ENCODE measurements at places on chromosomes 11 and 22.

DNA sequence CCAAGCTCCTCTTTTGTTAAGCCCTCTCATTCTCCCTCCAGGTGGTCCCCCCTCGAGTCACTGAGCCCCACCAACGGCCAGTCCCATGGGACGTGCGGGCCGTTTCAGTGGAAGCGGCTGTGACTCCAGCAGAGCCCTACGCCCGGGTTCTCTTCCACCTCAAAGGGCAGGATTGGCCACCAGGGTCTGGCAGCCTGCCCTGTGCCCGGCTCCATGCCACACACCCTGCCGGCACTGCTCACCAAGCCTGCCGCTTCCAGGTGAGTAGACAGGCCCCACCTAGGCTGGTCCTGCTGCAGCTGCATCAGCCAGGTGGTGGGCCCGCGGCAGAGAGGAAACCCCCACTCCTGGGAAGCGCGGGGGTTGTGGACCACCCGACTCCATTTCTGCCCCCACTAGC is 3.3 kb downstream of the TMEM132A start:
- no peak for DNase-seq

DNA sequence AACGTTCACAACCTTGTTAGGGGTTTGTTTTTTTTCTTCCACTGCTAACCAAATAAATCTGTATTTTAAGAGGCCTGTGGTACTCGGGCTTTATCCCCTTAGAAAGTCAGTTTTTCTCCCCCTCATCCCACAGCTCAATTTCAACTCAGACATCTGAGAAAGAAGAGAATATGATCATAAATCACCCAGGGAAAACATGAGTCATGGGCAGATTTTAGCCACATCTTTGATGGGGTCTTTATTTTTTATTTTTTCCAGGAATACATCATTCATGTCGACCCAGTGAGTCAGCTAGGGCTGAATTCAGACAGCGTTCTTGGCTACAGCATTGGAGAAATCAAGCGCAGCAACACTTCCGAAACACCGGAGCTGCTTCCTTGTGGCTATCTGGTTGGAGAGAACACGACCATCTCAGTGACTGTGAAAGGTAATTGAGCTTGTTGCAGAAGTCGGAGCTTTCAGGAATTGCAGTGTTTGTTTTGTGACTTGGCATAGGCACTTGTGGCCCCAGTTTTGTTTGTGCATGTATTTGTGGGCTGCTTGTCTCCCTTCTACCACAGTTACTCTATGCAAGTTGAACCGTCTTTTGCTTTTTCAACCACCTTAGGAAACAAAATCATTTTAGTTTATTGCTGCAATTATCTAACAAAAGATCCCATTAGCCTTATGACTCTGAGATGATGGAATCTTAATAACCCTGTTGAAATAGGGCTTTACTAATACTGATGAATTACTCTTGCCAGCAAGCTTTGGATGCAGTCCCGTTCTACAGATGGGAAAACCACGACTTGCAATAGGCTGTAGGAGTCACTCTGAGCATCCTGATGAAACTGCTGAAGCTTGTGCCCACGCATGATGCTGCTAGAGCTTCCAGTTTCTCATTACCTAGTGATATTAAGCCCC is 62.7 kb downstream of the DBX1 start:
- DNase-seq: no peak

DNA sequence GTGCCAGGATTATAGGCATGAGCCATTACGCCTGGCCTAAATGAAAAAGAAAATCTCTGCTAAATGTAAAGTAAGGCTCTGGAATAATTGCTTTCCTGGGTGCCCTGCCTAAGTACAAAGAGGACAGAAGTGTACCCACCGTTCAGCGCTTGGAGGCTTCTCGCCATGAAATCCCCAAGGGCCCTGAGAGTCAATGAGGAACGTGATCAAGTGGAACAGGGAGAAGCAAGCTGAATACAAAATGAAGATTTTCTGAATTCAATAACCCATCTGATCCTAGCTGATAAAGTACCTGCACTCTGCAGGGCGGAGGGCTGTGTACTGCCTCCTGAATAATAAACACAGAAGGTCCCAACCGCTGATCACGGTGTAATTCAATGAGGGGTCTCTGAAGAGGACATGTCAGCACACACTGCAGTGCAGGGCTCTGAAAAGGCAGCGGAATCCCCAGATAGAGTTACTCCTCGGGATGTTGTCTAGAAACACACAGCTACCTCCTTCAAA is 97.7 kb downstream of the ABTB2 start:
- no peak for DNase-seq

- no peak for DNase-seq
Measured at GRCh38 chr11:122405547-122406341, 249.8 kb upstream of the UBASH3B start.

DNA sequence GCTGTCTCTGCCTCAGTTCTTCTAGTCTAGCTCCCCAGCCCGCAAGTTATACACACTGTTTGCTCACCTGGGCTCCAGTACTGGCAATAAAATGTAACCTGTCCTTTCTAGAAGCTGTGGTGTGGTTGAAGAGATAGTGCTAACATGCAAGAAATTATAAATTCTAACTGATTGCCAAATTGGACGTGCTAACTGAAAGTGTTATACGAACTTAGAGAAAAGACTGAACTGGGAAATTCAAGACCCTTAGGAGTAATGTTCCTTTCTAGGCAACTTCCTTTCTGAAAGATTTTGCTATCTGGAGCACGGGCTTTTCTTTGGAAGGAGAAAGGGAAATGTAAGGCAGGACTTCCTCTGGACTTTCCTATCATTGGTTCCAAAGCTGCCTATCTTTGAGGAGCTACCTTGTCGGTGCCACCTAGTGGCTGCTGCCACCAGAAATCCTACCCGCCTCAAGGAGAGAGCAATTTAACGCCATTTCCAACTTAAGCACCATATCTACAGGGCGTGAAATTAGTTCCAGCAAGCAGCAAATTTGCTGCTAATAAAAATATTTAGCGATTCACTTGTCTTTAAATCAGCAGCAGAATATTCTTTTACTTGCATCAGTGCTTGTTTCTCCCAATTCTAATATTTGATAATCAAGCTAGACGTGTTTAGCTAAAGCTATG is 12.7 kb upstream of the TMEM218 start:
- peak; percentile 47 for DNase-seq

GRCh38 chr22:41394012-41394356 is 12.2 kb downstream of the TEF start:
- no peak for DNase-seq

- DNase-seq: no peak
Measured at GRCh38 chr11:95891423-95892170, 32.3 kb downstream of the MTMR2 start.

DNA sequence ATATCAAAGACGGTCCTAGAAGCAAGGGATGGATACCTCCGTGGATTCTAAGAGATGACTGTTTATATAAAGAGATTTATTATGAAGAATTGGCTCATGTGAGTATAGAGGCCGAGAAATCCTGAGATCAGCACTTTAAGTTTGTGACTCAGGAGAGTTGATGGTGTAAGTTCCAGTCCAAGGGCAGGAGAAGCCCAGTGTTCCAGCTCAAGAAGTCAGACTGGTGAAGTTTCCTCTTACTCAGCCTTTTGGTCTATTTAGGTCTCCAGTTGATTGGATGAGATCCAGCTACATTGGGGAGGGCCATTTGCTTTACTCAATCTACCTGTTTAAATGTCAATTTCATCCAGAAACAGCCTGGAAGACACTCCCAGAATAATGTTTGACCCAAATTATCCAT is 45.1 kb downstream of the TSPAN18 start:
- DNase-seq: no peak

DNA sequence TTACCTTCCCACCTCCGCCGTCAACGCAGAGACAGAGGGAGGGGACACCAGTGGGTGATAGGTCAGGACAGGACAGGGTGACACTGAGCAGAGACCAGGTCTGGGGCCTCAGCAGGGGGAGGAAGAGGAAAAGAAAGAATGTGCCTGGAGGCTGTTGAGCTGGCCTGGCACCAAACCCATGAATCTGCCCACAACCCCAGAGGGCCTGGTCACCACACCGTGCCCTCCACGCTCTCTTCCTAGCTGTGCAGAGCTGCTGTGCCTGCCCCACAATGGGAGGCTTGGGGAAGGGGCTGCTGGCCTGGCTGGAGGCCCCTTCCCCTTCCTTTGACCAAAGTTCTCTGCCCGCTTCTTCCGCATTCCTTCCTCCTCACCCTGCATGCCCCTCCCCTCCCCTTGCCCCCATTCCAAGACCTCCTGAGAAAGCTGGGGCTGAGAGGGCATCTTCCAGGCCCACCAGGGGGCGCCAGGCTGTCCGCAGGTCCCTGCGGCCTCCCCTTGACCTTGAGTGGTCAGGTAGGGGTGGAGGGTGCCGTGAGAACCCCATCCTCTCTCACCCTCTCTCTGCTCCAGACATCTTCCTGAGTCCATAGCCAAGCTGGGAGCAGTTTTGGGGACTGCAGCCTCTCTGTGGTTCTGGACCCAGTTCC is 11.0 kb upstream of the CACNA1I start:
- peak; percentile 15 for DNase-seq

GRCh38 chr11:886568-886967 is 24.0 kb downstream of the CHID1 start:
- DNase-seq: no peak

- DNase-seq: no peak
Measured at GRCh38 chr11:69000391-69000790, 12.7 kb downstream of the MRGPRF start.

- no peak for DNase-seq
Measured at GRCh38 chr11:112518371-112518770, 257.7 kb upstream of the PLET1 start.

GRCh38 chr11:14386081-14386480 is 27.1 kb upstream of the RRAS2 start:
- no peak for DNase-seq

DNA sequence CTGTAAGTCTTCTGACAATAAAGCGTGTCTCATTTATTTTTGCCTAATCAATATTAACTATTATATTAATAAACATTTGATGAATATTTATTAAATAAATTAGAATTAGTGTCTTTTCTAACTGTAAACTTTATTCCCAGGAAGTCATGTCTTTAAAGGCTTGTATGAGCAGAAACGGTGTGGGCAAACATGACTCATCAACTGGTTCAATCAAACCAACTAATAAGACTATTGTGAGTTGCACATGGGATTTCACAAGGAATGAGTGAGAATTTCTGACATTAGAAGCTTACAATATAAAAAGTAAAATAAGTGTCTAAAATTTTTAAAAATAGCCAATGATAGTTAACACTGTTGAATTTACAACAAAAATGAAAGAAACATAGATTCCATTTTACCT is 259.2 kb upstream of the CTSC start:
- no peak for DNase-seq

DNA sequence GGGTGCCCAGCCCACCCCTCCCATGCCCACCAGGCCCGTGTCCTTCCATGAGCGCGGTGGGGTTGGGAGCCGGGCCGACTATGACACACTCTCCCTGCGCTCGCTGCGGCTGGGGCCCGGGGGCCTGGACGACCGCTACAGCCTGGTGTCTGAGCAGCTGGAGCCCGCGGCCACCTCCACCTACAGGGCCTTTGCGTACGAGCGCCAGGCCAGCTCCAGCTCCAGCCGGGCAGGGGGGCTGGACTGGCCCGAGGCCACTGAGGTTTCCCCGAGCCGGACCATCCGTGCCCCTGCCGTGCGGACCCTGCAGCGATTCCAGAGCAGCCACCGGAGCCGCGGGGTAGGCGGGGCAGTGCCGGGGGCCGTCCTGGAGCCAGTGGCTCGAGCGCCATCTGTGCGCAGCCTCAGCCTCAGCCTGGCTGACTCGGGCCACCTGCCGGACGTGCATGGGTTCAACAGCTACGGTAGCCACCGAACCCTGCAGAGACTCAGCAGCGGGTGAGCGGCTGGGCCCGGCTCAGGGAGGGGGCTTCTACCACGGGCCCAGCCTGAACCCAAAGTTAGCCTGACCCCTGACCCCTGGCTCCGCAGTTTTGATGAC is 3.0 kb downstream of the PKP3 start:
- DNase-seq: peak; percentile 64

DNA sequence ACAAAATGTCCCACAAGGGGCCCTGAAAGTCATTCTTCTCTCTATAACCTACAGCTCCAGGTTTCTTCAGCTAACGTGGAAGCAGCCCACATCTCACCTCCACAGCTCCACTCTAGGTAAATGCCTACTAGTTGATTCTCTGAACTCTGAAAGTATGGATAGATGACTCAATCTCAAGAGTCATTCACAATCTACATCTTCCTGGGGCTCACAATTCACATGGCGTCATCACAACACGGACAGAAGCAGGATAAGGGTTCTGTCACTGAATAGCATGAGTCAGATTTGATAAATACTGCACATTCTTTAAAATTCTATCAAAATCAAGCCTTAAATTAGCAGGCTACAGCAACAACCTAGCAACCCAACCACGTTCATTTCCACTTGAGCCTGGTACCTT is 96.3 kb downstream of the PLEKHA7 start:
- no peak for DNase-seq

GRCh38 chr22:49303781-49304461 is 523.8 kb downstream of the BRD1 start:
- no peak for DNase-seq

- DNase-seq: no peak
Measured at GRCh38 chr22:27850000-27850521, 48.5 kb upstream of the MN1 start.

GRCh38 chr11:104772806-104773241 is 125.4 kb downstream of the CASP12 start:
- DNase-seq: peak; percentile 22

- DNase-seq: no peak
Measured at GRCh38 chr11:34132261-34132965, 27.0 kb downstream of the NAT10 start.

DNA sequence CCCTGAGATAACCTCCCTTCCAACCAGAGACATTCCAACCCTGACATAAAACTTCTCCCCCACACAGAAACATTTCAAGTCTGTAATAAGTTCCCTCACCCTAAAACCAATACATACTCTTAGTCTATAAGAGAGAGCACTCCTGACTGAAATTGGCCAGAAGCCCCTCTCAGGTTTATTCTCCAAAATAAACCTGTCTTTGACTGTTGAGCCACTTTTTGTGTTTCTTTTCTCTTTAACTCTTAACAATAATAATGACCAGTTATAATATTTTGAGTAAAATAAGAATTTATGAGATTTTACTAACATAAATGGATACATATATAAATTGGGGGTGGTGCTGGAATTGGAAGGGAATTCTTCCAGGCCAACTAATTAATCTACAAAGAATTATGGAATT is 93.6 kb downstream of the GRM5 start:
- DNase-seq: no peak

GRCh38 chr11:111531687-111532364 is 8.7 kb upstream of the LAYN start:
- DNase-seq: peak; percentile 80

DNA sequence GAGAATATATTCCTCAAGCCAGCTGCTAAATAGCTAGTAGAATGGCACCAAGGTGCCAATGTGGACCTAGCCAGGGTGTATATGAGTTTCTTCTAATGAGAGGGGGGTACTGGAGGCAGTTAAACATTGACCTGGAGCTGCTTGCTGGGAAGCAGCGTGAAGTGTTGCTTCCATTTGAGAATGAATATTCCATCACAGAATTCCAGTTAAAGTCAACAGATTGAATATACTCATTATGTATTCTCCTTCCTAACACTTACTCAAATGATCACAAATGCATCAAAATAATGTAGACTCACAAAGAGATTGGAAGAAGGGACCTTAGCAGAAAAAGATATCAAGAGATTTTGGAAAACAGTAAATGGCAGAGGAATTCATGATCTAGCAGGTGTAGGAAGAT is 102.1 kb downstream of the CD44 start:
- no peak for DNase-seq

Measured in activated CD4-positive, alpha-beta T cell treated with anti-CD3 and anti-CD28 coated beads, Interleukin-2, Interleukin-6, amounts not matched to agents 100 ng/mL and 50 ng/mL, durations not matched to agents 16 hours and 8 hours (primary cell).